Mesothelial cell of epicardium (in vitro differentiated cells): ENCODE measurements at places on chromosomes 16 and 17. TPM values are rescaled to one million over a fixed set of nuclear protein-coding genes. Genes with fewer than 3 reads are reported as not detected.

- no peak for DNase-seq
Measured at GRCh38 chr16:14569213-14569612, 60.8 kb downstream of the PARN start.

DNA sequence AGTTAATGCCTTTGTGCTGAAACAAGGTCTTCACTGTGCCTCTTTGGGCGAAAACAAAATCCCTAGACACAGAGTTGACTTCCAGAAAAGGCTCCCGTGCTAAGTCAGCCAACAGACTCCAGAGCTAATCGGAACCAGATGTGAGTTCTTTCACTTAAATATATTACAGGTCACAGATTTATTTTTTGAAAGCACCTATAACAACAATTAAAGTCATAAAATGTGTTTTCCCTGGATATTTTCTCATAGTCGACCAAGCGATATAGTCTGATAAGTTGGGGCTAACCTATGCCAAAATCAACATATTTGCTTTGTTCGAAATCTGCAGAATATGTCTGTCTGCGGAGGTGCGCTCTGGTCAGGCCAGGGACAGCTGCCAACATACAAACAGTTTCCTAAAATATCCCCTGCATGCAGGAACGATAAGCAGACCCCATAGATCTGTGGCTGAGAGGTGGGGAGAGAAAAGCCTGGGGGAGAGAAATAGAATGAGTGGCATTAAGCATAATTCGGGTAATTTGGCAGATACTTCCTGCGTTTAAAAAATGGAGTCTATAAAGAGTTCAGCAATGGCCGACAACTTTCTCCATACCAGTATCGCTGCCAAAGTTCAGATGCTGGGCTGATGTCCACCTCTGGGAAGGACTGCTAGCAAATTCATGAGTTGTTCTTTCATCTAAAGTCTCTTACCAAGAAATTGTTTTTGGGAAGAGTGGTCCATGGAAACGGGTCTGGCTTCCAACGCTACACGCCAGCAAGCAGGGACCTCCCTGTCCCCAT, 50.8 kb upstream of the MYH10 start:
- DNase-seq, result peak; percentile 54

DNA sequence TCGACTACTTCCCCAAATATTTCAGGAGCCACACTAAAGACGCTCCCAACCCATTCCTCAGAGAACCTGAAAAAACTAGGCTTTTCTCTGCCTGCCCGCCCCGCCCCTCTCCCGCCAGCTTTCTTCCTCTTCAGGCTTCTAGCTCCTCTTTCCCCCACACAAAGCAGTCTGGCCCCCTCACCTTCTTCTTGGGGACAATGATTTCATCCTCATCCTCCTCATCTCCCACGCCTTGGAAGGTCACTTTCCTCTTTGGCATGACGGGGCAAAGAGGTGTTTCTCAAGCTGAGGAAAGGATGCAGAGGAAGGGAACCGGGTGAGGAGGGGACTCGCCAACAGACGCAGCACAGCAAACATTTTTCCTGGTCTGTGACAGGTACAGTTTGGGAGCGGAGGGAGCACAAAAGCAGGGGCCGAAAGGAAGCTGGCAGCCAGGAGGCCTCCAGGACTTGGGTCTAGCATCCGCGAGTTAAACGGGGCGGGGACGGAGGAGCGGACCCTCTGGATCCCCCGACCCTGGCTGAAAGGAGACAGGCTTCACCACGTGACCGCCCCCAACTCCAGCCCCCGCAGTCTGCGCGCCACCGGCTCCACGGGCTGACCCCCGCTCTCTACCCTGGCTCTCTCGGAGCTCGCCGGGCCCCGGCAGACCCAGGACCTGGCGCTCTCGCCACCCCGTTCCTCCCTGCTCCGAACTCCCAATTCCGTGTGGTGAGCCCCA, 525 bp downstream of the CD2BP2 start:
- DNase-seq, result no peak

GRCh38 chr16:65136681-65137080, 14.8 kb upstream of the CDH11 start:
- no peak for DNase-seq

GRCh38 chr16:12067714-12068401, 91.3 kb downstream of the SNX29 start:
- peak; percentile 58 for DNase-seq

DNA sequence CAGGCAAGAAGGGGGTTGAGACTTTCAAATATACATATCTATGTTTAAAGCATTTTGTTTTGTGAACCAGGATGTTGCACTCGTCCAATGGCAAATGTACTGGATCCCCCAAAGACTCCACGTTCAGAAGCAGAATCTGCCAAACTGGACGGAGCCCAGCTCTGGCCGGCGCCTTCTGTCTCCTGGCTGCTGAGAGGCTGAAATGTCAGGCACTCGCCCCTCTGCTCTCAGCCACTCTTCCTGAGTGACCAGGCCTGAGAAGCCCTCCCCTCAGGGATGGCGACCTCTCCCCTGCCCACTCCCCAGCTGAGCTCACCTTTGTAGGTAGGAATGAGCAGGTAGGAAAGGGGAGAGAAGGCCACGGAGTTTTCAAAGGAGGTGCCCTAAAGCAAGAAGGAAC, 187.5 kb upstream of the FOXF1 start:
- no peak for DNase-seq

DNA sequence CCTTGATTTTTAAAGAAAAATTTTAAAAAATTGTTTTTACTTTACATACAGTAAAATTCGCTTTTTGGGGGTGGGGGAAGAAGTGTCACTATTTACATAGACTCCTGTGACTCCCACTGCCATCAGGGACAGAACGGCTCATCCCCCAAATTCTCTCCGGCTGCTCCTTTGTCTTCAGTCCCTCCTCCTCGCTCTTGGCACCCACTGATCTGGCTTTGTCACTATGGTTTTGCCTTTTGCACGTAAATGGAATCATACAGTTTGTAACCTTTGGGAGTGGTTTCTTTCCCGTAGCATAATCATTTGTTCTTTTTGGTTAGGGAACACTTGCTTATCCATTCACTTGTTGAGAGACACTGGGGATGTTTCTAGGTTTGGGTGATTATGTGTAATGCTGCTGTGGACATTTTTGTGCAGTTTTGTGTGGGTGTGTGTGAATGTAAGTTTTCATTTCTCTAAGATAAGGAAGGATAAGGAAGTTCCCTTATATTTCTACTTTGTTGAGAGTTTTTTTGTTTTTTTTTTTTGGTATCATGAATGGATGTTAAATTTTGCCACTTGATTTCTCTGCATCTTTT, 27.4 kb downstream of the RAB11FIP4 start:
- no peak for DNase-seq

GRCh38 chr17:54307351-54307750, 484.6 kb downstream of the KIF2B start:
- no peak for DNase-seq

DNA sequence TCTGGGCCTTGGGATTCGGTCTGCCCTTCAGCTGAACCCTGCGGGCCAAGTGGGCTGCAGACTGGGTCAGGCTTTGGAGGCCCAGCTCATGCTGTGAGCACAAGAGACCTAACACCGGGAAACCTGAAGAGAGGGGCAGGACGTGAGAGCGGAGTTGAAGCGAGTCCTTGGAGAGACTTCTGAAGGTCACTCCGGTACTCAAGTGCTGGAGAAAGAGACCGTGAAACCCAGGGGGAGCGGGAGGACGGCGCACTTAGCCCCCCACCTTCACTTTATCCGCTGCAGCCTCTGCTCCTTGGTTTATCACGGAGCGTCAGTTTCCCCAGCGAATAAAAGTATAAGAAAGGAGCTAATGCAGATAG, 361 bp downstream of the UQCRC2 start:
- no peak for DNase-seq

DNA sequence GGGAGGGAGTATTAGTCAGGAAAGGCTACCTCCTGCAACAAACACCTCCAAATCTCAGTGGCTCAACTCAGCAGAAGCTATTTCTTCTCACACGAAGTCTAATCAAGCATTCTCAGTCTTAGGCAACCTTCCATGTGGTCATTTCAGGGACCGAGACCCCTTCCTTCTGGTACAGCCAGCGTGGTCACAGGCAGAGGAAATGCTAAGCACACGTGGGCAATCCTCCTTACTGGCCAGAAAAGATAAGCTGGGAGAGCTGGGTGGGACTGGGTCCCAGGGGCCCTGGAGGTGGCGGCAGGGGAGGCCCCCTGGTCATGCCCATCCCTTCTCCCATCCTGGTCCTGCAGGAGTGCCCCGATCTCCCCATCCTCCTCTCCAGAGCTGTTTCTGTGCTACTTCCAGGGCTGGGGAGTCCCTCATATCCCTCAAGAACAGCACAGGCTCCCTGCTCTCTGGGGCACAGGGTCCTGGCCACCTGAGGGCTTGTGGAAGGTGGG, 5.7 kb upstream of the CX3CL1 start:
- no peak for DNase-seq

DNA sequence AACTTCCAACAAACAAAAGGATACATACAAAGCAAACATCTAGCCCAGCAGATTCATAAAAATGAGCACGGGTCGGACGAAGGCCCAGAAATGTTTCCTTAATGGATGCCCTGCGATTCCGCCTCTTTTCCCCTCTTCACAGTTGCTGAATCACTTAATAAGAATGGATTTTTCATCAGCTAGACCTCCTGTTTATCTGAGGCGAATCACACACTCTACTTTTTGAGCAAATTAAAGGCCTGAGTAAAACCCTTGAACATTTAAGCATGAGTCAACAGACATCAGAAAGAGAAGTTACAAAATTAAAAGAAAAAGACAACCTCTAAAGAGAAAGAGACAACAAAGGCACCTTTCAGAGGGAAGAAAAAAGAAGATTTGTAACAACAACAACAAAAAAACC, 44.7 kb downstream of the HS3ST3A1 start:
- DNase-seq, result no peak

DNA sequence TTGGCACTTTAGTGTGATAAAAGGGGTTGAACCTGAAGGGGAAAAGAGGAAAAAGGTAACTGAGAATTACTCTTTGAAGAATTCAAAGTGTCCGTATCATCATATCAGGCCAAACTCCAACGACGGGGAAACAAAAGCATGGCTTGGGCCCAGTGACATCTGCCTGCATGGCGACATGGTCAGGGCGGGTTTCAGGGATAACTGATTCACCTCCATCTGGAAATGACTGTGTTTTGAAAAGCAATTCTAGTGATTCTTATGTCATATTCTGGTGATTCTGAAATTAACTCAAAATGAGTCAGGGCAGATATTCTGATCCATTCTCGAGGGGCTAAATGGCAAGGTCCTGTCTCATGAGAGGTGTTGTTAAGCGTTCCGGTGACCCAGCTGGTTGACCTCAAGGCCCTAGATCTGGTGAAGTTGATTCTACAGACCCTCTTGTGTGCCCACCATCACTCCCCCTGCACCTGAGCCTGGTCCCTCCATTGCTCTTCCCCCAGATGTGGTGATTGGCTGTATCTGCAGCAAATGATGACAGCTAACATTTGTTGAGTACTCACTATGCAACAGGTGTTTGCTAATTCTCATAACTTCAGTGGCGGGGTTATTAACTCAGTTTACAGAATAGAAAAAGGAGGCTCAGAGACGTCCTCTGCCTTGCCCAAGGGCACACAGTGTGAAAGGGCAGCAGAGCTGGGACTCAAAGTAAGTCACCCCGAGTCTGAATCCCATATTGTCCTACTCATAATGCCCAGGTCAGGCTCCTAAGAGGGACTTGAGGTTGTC, 251.8 kb downstream of the MAF start:
- DNase-seq, result no peak

DNA sequence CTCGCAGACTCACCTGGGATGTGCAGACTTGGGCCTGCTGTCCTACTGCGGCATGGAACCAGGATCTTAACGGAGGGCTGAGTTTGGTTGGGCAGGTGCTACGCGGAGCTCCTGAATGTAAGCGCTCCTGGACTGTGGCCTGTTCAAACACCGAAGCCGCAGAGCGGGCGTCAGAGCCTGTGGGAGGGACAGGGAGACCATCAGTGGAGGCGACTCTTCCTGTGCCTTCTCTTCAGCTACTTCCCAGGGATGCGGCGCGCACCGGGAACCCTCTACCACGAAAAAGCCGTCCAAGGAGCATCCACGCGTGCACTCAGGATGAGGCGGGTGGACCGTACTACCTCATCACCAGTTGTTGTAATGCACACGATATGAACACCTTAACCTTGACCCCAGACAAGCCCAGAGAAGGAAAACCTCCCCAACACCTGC, 2.0 kb downstream of the USP36 start:
- no peak for DNase-seq

- no peak for DNase-seq
Measured at GRCh38 chr16:50744881-50745280, 3.0 kb downstream of the CYLD start.

DNA sequence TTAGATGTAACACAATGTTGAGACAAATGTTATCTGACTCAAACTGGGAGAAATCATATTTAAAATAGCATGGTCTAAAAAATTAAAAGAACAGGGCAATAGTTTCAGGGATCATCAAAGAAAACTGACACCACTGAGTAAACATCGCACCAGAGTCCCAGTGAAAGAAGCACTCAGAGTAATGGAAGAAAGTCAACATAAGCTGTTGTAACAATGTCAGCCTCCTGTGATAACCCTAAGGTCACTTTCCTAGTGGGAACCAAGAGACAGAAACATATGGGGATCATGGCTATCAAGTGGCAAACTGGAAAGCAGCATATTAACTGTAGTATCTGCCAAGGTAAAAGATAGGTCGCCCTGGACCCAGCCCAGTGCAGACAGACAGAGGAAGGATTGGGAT, 160.8 kb downstream of the CA10 start:
- DNase-seq, result no peak

DNA sequence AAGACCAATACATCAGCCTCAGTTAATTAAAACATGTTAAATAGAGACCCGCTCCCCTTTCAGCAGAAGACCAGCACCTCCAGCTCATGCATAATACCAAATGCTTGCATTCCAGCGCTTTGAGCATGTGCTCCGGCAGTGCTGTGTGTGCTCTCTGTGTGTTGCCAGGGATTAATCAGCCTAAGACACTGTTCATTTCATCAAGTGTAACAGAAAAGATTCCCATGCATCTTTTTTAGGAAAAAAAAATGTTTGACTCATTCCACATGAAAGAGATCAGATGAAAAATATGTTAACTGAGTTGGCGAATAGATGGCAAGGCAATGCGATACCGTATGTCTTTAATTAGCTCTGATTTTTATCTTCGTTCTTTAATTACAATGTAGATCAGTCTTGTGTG, 187.6 kb downstream of the RPTOR start:
- no peak for DNase-seq

TSPOAP1 gene
- total RNA-seq, result 87.2 to 88.8 TPM (median 88.4 TPM) in 3 replicates

SLC13A2 gene
- total RNA-seq, result not detected in 3 replicates

TBC1D3B gene
- total RNA-seq, result 27.9 to 28.4 TPM (median 28.2 TPM) in 3 replicates

PRSS22 gene
- 22.8 to 25.1 TPM (median 24.9 TPM) in 3 replicates for total RNA-seq

PRSS33 gene
- not detected in 3 replicates for total RNA-seq

SNX20 gene
- total RNA-seq, result not detected in 3 replicates

SLC6A2 gene
- total RNA-seq, result 0.18 to 0.34 TPM (median 0.31 TPM) in 3 replicates

DNAH3 gene
- total RNA-seq, result not detected in 3 replicates

TMEM208 gene
- 35.8 to 38.4 TPM (median 36.3 TPM) in 3 replicates for total RNA-seq

IL34 gene
- 1.3 to 2.1 TPM (median 1.4 TPM) in 3 replicates for total RNA-seq

RBL2 gene
- total RNA-seq, result 57.2 to 59.2 TPM (median 58.1 TPM) in 3 replicates

PPY gene
- total RNA-seq, result not detected in 3 replicates

AANAT gene
- 0.22 to 0.40 TPM in 2 of 3 replicates, not detected in the other for total RNA-seq

ITGB4 gene
- total RNA-seq, result 112 to 117 TPM (median 116 TPM) in 3 replicates

ESRP2 gene
- total RNA-seq, result 32.4 to 34.7 TPM (median 33.6 TPM) in 3 replicates

NHLRC4 gene
- total RNA-seq, result 2.3 to 3.0 TPM (median 2.7 TPM) in 3 replicates

ABCC11 gene
- total RNA-seq, result 0.18 to 0.60 TPM (median 0.47 TPM) in 3 replicates

TMIGD1 gene
- total RNA-seq, result not detected in 3 replicates

KRT23 gene
- total RNA-seq, result 2.3 to 2.8 TPM (median 2.6 TPM) in 3 replicates
